ENCODE measurements at places on chromosomes 6 and 20.

DNA sequence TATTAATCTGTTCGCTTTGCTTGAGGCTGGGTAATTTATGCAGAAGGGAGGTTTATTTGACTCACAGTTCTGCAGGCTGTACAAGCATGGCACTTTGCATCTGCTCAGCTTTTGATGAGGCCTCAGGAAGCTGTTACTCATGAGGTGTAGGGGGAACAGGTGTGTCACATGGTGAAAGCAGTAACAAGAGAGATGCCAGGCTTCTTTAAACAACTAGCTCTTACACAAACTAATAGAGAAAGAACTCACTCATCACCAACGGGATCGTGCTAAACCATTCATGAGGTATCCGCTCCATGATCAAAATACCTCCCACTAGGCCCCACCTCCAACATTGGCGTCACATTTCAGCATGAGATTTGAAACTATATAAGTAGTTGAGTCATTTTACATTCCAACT is 34.4 kb upstream of the GCLC start:
- no peak overlapping the region for H3K4me3 ChIP-seq
- H3K27ac ChIP-seq = no peak overlapping the region
- H3K4me1 ChIP-seq = peaks cover 6% of the 10 kb centered on the region
- no peaks in the 10 kb centered on the region for H3K27me3 ChIP-seq
- DNase-seq = no peak

- H3K27ac ChIP-seq = no peak overlapping the region
- DNase-seq = no peak
- no peak overlapping the region for H3K4me3 ChIP-seq
- no peaks in the 10 kb centered on the region for H3K4me1 ChIP-seq
- H3K36me3 ChIP-seq = no peaks in the 10 kb centered on the region
- no peaks in the 10 kb centered on the region for H3K27me3 ChIP-seq
These were observed 851.4 kb upstream of the CITED2 start for GRCh38 chr6:140225701-140226436.

DNA sequence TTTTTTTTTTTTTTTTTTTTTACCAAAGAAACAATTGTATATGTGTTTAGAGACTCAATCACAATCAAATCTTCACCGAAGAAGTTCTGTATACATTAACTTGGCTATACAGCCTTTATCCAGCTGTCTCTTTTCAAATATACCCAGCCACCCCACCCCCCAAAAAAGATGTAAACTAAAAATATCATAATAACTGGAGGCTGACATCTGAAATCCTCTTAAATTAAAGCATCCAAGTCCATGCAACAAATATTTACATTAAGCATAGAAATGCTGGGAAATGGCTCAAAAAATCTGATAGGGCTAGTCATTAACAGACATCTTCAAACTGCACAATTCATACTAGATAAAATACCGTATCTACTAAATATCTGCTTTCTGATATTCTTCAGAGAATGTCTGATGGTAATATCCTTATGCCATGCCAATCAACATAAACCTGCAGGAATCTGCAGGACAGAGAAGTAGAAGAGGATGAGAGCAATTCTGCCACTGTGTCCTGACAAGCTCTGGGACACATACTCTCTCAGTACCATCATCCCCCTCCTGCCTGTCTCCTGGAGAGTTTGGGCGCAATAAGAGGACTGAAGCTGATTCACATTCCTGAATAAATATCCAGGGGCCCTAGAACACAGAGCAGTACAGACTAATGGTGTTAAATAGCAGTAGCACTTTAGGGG is 152.4 kb downstream of the KIF6 start:
- no peaks in the 10 kb centered on the region for H3K4me1 ChIP-seq
- DNase-seq = no peak
- no peak overlapping the region for H3K4me3 ChIP-seq

DNA sequence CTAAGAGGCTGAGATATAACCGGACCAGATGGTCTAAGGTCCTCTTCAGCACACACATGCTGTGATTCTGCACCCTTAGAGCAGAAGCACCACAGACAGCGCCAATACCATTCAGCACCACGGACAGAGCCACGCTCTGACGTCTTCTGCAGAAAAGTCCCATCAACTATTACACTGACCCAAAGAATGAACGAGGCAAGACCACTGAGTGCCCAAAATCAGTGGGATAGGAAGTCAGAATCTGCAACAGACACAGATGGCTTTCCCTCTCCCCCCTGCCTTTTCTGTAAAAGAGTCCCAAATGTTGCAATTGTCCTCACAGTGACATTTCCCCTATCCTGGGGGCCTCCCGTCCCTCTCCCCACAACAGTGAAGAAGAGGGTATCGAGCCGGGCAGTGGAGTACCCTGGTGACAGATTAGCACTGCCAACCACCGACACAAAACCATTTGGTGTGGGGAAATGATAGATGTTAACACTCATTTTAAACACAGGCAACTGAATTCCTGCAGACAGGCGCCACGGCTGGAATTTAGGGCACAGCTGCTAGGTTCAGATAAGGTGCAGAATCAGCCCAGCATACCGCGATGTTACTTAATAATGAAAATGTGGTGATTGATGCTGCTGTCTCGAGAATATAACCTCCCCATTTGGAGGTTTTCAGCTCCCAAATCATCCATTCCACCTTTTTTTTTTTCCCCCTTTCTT is 66.6 kb upstream of the CTNNBL1 start:
- no peaks in the 10 kb centered on the region for H3K4me1 ChIP-seq
- H3K27ac ChIP-seq = no peak overlapping the region
- H3K36me3 ChIP-seq = no peaks in the 10 kb centered on the region

DNA sequence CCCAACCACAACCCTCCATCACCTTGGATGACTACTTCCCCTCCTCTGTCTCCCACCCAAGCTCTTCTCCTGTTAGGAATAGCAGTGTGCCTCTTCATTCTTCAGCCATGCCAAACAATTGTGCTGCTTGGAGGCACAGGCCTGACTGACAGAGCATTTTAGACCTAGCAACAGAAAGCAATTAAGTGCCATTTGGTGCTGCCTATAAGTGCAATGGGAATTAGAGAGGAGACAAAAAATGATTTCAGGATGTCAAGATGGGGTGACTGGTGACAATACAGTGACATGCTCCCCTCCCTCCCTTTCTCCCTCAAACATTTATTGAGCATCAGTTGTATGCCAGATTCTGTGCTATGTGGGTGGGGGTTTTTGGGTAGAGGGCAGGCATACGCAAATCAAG is 322.6 kb upstream of the MOCS1 start:
- H3K4me1 ChIP-seq = no peaks in the 10 kb centered on the region
- no peaks in the 10 kb centered on the region for H3K36me3 ChIP-seq
- no peak for DNase-seq
- no peak overlapping the region for H3K4me3 ChIP-seq
- no peak overlapping the region for H3K27ac ChIP-seq

DNA sequence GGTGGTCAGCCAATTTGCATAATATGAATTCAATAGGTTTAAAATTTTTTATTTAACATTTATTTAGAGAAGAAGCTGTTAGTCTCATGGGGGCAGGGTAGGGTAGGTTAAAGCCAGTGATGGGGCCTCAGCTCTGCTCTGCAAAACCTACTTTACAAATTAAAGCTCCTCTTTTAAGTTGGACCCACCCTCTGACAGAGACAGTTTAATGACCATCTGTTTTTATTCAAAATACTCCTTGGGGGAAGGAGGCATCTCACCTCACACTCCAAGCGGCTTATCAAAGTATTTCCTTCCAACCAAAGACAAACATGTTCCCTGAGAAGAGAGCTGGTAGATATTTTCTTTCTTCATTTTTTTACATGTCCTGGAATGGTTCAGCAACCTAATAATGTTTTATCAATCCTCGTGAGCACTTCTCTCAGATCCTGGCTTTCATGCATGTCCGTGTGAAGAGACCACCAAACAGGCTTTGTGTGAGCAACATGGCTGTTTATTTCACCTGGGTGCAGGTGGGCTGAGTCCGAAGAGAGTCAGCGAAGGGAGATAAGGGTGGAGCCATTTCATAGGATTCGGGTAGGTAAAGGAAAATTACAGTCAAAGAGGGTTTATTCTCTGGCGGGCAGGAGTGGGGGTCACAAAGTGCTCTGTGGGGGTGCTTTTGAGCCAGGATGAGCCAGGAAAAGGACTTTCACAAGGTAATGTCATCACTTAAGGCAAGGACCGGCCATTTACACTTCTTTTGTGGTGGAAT is 184.7 kb downstream of the GJA1 start:
- H3K4me3 ChIP-seq = no peak overlapping the region
- no peaks in the 10 kb centered on the region for H3K36me3 ChIP-seq
- H3K27me3 ChIP-seq = no peaks in the 10 kb centered on the region
- no peaks in the 10 kb centered on the region for H3K4me1 ChIP-seq
- no peak overlapping the region for H3K27ac ChIP-seq

DNA sequence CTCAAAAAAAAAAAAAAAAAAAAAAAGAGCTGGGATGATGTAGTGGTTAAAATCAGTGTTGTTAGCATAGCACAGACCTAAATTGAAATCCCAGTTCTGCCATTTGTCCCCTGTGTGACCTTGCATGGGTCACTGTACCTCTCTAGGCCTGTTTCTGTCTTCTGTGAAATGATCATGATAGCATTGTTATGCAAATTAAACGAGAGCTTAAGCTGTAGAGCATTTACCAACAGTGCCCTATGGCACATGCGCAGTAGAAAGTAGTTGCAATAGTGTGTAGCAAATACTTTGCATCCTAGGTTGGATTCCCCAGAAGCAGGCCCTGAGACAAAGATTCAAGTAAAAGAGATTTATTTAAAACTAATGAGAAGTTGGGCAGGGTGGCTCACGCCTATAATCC is 7.3 kb downstream of the PSORS1C2 start:
- DNase-seq = no peak
- H3K27ac ChIP-seq = no peak overlapping the region
- H3K4me1 ChIP-seq = peaks cover 5% of the 10 kb centered on the region
- peaks cover 12% of the 10 kb centered on the region for H3K27me3 ChIP-seq
- no peak overlapping the region for H3K4me3 ChIP-seq
- no peaks in the 10 kb centered on the region for H3K36me3 ChIP-seq

DNA sequence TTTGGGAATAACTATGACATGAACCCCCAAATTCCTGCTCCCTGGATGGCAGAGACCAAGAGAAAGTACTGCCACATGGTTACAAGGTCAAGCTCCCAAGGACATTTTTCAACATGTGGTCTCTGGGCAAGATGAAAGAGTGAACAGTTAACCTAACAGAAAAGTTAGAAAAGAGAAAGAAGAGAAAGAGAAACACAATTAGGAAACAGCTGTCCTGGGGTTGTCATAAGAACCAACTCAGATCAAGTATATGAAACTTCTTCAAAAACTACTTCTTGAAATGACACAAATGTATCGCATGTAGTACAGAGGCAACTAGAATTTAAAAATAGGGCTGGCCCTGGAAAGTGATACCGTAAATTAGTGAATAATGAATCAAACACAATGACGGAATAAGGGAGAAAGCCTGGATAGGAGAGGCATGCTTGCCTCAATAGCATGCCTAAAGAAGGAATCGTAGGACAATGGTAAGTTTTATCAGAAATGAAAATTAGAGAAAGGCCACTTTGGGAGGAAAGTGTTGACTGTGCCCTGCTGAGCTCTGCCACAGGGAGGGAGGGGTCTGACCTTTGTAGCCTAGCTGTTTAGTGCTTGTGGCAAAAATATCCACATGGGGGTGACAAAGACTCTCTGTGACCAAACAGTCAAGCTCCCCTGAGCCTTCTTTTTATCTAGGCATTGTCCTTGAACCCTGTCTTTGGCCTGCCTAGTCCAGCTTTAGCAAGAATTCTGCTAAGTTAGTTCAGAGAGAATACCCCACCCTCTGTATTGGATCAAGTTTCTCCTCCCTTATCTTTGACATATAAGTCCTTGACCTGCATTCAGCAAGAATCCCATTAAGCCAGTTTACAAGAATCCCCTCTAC is 4.3 kb upstream of the DCBLD1 start:
- no peak overlapping the region for H3K27ac ChIP-seq
- no peaks in the 10 kb centered on the region for H3K36me3 ChIP-seq

- H3K4me3 ChIP-seq = no peak overlapping the region
- H3K36me3 ChIP-seq = no peaks in the 10 kb centered on the region
- no peak overlapping the region for H3K27ac ChIP-seq
- DNase-seq = no peak
- peaks cover 6% of the 10 kb centered on the region for H3K4me1 ChIP-seq
These were observed 42.7 kb upstream of the NOX3 start for GRCh38 chr6:155498370-155498769.

DNA sequence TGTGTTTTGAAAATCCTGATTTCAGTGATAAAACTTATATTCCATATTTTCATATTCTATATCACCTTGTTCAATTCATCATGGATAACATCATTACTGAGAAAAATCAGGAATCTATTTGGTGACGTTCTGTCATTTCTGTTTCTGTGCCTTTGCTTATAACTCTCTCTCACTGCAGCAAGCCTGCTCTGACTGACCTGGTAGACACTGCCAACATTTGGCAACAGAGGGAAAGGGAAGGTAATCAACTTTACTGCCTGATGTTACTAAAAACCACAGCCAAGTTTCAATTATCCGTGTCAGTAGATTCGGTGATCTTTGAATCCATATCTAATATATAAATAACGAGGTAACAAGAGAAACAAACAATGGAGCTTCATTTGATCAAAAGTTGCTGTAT is 501.9 kb downstream of the LMBRD1 start:
- H3K27ac ChIP-seq = no peak overlapping the region
- no peaks in the 10 kb centered on the region for H3K36me3 ChIP-seq
- no peaks in the 10 kb centered on the region for H3K27me3 ChIP-seq
- no peaks in the 10 kb centered on the region for H3K4me1 ChIP-seq
- no peak overlapping the region for H3K4me3 ChIP-seq

DNA sequence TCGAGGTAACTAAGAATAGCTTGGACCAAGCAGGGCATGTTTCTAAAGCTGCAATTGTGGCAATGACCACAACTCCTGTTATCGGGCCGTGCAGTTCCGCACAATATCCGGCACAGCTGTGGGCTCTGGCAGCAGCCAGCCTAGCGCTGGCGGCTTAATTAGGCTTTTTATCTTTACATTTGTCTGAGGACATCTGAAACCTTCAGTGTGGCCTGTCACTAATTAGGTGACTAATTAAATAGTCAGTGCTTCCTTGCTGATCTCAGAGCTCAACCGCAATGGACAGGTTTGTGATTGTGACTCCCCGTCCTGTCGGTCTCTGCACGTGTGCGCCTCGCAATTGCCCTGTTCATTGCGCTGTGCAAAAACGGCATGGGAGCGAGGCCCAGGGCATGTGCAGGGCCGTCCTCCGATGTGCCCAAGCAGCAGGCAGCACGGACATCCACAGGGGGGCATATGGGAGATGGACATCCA is 134.8 kb upstream of the INSM1 start:
- H3K4me1 ChIP-seq = no peaks in the 10 kb centered on the region
- no peak overlapping the region for H3K27ac ChIP-seq
- DNase-seq = no peak
- no peak overlapping the region for H3K4me3 ChIP-seq
- peaks cover 2% of the 10 kb centered on the region for H3K27me3 ChIP-seq

DNA sequence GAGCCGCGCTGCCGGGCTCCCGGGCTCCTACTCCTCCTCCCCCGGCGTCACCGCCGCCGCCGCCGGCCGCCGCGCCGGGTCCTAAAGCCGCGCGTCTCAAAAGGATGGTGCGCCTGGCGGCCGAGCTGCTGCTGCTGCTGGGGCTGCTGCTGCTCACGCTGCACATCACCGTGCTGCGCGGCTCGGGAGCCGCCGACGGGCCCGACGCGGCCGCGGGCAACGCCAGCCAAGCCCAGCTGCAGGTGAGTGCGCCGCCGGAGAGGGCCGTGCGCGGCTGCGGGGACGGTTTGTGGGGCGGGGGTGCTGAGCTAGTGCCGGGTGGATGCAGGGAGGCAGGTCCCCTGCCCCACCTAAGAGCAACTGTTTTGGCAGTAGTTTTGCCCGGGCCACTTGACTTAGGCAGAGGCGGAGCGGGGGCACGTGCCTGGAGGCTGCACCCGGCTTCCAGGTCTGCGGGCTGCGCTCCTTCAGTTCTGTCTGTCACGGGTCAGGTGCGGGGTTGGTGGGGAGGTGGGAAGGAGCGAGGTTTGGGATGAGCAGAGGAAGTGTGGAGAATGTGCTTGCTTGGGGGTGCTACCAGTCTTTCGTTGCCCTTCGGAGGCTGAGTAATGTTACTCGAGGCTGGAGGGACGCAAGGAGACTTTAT is 722 bp downstream of the ISM1 start:
- DNase-seq = no peak
- H3K27ac ChIP-seq = no peak overlapping the region
- peaks cover 56% of the 10 kb centered on the region for H3K27me3 ChIP-seq
- peaks cover 12% of the 10 kb centered on the region for H3K4me1 ChIP-seq

Measured in activated B cell treated with CpG ODN at 0.5 μM for 24 hours (primary cell).